ENCODE measurements at places on chromosomes 1 and 21.

DNA sequence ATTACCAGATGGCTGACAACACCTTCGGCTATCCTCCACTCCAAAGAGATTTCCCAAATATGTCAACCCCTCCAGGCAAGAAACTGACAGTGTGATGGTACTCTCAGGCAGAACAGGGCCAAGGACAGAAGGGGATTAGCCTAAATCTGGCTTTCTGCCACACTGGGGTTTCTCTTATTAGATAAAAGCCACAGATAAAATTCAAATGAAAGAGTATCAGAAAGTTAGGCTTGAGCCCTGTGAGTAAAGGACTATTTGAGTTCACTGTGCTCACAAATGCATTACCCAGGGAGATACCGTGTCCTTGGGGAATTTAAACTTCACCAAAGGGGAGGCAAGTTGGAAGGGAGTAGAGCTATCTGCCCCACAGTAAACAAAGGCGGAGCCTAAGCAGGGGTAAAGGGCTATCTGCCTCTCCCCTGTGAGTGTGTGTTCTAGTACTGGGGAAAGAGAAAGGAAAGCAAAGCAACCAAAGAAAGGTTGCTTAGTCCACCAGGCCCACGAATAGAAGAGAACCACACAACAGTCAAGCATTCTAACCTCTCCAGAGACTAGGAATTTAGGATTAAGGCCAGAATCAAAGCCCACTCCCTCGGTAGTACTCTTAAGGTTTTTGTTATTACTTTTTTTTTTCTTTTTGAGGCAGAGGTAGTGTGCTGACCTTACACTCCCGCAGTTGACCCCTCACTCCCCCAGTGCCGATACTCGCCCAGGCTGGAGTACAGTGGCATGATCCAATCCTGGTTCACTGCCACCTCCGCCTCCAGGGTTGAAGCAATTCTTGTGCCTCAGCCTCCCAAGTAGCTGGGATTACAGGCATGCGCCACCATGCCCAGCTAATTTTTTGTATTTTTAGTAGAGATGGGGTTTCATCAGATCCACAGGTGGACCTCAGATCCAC, 12.7 kb downstream of the TPM3 start:
- DNase-seq = no peak

GRCh38 chr1:157008502-157008901, 37.0 kb downstream of the ARHGEF11 start:
- DNase-seq = no peak

DNA sequence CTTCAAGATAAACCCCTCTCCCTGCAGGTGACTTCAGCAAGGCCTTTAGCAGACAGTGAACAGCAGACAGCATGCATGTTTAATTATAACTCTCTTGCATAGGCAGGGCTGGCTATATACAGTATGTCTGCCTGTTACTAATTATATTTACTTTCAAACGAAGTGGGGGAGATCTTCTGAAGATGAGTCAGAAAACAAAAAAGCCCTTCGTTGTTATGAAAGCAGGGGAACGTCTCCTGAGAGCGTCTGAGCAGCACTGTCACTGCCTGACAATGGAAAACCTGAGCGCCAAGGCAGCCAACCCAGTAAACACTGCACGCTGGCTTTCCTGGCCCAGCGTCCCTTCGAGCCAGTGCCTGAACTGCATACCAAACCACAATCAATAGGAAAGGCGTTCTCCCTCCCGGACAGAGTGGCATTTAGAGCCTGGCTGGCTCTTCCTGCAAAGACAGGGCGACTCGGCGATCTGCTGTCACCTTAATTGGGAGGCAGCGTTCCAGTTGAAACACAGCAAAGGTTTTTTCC, 54.1 kb downstream of the TOMM20 start:
- peak; percentile 40 for DNase-seq

- no peak for DNase-seq
Observed at GRCh38 chr1:119732465-119733168, 20.9 kb downstream of the PHGDH start.

GRCh38 chr1:215198021-215198420, 115.5 kb downstream of the KCNK2 start:
- no peak for DNase-seq

DNA sequence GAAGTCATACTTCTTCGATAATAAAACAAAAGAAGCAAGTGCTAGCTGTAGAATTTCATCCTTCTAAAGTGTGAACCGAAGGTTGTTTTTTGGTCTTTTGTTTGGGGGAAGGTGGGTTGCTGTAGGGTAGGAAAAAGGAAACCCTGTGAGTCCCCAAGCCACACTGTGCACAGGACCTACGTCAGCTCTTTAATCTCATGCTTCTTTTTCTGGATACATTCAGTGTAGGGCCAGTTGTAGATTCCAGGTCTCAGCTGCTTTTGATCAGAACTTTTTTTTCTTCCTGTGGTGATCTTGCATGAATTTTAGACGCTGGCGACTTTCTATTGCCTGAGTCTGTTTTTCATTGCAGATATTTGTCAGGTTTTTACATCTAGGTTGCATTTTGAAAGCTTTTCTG, 40.2 kb downstream of the BCL9 start:
- DNase-seq = no peak

DNA sequence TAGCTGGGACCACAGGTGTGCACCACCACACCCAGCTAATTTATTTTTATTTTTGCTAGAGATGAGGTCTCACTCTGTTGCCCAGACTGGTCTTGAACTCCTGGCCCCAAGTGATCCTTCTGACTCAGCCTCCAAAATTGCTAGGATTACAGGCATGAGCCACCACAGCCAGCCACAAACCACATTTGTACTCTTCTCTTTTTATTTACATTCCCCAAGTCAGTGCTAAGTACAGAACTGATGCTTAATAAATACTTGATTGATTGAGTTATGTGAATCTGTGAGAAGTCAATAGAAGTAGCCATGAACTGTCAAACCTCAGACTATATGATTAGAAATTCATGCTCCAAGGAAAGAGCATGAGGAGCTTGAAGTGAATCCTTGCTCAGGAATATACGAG, 48.5 kb upstream of the S1PR1 start:
- DNase-seq = no peak

- DNase-seq = no peak
Observed at GRCh38 chr1:35506960-35507912, 50.0 kb downstream of the KIAA0319L start.

- no peak for DNase-seq
Observed at GRCh38 chr1:1925437-1926345, 6.6 kb upstream of the TMEM52 start.

DNA sequence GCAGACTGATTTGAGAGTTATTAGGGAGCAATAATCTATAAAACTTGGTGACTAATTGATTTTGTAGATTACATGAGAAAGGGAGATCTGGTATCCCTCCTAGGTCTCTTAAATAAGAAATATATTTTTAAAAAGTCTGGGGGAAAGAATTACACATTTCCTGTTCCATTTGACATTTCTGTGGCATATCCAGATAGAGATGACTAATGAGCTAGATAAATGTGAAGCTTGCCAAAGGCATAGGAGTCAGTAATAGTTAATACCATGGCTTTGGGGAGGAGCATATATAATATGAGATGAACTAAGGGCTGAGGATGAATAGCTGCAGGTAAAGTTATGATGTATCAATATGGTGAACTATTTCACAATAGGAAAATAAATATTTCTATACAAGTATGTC, 663.7 kb downstream of the PTPRC start:
- no peak for DNase-seq

GRCh38 chr21:17612565-17613241, at the start of gene BTG3:
BTG3 (minus strand) TSS chr21:17612901; CDS start chr21:17609144, 3,757 bp downstream.
- peak; percentile 64 for DNase-seq

GRCh38 chr1:199619223-199619622, 408.3 kb upstream of the NR5A2 start:
- DNase-seq = no peak

DNA sequence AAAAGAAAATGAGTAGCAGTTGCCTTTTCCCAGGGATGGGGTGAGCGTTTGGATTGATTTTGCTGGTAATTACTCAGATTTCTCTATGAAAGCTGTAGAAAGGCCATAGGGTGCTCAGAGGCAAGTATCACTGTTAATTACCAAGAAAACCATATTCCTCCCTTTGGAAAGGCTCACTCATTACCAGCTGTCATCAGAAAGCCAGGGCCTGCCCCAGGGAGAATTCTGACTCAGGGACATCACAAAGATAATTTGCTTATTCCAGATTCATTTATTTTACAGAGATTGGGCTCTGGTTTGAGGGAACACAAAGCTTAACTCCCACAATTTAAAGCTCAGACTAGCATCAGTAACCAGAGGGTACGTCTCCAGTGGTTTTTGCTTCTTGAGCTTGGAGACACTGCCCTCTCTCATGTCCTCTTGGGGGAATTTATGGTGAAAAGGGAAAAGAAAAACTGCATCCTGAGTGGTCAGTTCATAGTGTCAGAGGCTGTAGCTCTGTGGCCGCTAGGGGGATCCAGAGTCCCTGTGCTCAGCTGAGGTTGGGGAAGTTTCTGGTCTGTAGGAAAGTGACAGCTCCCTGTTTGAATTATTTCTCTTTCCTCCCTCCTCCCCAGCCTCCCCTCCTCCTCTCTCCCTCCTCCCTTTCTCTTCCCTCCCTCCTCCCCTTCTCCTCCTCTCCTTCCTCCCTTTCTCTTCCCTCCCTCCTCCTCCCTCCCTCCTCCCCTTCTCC, 204.3 kb downstream of the KCNJ6 start:
- peak; percentile 31 for DNase-seq

- DNase-seq = no peak
Observed at GRCh38 chr1:209673631-209674417, 1.4 kb upstream of the G0S2 start.

GRCh38 chr1:65363484-65363883, 54.1 kb downstream of the DNAJC6 start:
- no peak for DNase-seq

- DNase-seq = no peak
Observed at GRCh38 chr1:173383351-173383750, 93.8 kb upstream of the PRDX6 start.

- no peak for DNase-seq
Observed at GRCh38 chr1:174005032-174005431, 17.1 kb downstream of the RC3H1 start.

DNA sequence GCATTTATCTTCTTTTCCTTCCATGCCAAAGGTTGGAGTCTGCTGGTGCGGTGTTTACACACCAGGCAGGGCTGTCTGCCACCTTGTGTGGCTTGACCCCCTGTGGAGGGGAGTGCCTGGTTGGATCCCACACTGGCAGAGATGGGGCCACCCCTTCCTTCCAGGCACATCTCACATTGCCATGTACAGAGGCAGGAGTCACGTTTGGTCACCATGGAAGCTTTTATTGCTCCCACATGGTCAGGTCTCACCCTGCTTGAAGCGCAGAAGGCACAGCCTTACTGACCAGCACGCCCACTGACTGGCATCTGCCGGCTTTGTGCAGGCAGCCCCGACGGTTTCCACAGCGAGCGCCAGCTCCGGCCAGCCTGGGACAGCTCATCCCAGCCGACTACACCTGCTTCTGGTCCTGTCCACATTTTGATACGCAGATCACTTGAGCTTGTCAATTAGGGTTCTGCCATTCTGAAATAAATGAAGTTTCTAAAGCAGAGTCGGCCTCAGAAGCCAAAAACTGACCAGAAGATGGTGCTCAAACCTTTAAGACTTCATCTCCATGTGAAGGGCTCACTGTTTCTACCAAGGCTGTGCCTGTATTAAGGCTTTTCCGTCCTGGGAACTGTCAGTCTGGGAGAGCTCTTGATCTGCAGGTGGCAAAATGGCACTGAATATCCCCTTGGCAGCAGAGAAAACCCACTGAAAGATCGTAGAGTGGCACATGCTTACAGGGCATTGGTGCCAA, 35.6 kb upstream of the EPHA8 start:
- no peak for DNase-seq

- no peak for DNase-seq
Observed at GRCh38 chr1:79885101-79885500, 878.6 kb upstream of the ADGRL4 start.

GRCh38 chr1:110638058-110638457, 31.9 kb upstream of the KCNA2 start:
- no peak for DNase-seq

- DNase-seq = no peak
Observed at GRCh38 chr1:17831597-17831996, 76.5 kb downstream of the ACTL8 start.

- DNase-seq = no peak
Observed at GRCh38 chr1:4755864-4756504, 101.6 kb downstream of the AJAP1 start.

DNA sequence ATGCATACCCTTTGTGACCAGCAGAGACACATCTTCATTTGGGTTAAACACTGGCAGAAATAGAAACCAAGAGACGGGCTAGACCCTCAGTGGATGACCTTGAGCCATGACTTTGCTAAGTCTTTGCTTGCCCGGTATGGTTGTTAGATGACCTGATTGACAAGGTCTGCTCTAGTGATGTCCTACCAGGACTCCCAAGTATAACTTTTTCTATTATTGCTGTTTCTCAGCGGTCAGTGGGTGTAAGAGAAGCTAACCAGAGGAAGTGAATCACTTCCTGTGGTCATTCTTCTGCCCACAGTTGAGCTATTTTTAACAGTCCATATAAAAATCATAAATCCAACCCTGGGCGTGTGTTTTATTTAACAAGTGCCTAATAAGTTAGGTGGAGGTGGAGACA, 126.2 kb upstream of the ETS2 start:
- DNase-seq = no peak

DNA sequence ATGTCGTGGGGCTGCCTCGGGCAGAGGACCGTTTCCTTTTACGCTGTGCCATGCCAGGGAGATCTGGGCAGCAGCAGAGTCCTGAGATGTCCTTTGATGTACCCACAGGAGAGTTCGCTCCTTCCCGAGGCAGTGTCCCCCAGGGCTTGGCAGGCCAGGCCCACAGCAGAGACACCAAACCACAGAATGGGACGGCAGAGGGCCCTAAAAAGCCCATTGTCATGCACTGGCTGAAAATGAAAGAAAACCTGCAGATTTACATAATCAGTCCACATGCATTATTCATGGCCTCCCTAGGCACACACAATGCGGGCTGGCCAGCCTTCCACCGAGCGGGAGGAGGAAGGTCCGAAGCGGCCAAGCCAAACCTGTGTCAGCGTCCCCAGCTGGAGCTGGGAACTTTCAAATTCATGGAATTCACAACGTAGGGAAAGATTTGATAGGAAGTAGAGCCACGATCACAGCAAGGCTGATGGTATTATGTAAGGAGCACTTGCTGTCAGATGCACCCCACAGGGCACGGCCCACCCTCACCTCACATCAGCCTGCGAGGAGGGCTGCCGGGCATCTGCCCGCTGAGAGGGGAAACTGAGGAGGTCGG, 25.3 kb upstream of the EFHD2 start:
- DNase-seq = peak; percentile 14

DNA sequence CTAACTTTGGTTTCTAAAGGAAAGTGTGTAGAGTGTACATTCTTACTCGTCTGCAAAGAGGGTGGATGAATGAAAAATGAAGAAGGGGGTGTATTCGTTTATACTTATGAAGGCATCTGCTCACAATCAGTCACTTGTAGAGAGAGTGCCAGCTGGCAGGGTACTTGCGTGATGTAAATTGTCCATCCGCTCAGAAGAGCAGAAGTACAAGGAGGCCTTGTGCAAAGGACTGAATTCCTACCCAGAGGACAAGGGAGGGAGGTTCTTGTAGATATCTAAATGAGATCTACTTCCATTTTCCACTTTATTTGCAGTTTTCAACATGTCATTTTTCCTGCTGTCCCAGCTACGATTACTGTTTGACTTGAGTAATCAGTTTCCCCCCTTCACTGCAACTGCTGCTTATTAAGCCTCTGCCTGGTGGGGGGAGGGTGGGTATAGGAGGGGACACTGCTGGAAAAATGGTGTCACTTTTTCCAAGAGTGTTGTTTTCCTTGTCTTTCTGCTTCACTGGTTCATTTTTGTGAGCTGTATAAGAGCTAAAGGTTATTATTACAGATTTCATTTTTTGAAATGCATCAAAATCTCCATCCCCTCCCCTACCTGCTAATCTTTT, 67.3 kb downstream of the LAMC1 start:
- DNase-seq = no peak

- no peak for DNase-seq
Observed at GRCh38 chr21:42187976-42188653, 30.8 kb upstream of the ABCG1 start.
